Activated CD8-positive, alpha-beta memory T cell treated with anti-CD3 and anti-CD28 coated beads, Interleukin-2, amount 10 ng/mL, durations not matched to agents 7 days and 5 days (primary cell): ENCODE measurements at places on chromosomes 4 and X.

DNA sequence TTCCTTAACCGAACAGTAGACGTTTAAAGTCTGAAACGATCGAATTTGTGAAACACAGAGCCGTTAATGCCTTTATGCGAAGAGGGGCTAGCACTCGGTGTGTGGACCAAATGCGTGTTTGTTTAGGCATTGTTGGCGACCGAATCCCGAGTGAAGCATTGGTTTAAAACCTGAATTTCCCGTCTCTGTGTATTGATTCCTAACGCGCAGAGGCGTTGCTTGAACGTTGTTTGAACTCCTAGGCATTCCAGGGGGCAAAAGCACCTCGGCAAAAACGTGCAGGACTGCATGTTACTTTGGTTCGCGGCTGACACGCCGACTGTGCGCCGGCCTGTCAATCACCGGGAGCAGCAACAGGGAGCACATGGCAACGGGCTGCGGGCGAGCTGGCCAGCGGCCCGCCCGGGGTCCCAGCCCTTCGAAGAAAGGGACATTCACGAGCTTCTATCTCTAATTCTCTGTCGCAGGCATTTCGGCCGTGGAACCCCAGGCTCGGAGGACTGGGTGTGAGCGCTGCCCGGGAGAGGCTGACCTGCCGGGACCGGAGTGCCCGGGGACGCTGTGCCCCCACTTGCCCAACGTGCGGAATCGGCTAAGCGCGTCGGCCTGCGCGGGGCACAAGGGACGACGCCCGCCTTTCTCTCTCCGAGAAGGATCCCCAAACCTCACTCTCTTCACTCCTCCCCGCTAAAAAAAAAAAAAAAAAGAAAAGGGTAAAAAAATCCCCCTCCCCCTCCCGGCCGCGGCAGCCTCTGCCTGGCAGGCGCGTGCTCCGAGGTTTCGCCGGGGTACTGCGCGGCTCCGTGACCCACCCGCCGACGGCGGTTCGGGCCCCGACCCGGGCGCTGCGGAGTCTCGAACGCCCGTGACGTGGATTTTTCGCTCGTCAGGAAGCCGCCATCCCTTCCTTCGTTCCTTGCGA lies 810 bp downstream of the SPRY1 start:
- peak; percentile 75 for DNase-seq

DNA sequence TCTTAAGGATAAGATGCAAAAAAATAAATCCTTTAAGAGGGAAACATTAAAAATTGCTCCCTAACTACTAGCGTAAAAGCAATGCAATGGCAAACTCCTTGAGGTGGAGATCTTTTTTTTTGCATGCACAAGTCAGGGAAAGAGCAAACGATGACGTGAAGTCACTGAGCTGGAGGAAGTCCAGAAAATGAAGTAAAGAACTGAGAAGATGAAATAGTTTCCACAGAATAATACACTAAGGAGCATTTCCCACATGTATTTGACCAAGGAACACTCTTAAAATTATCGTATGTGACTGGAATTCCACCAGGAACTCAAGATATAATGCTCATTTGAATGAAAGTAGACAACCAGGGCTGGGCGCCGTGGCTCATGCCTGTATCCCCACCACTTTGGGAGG lies 21.0 kb upstream of the DOCK11 start:
- DNase-seq = no peak

- no peak for DNase-seq
These were observed 124.2 kb downstream of the GUCY2F start for GRCh38 chrX:109357706-109358105.

GRCh38 chr4:40850496-40850895 lies 100.7 kb downstream of the NSUN7 start:
- DNase-seq = no peak

DNA sequence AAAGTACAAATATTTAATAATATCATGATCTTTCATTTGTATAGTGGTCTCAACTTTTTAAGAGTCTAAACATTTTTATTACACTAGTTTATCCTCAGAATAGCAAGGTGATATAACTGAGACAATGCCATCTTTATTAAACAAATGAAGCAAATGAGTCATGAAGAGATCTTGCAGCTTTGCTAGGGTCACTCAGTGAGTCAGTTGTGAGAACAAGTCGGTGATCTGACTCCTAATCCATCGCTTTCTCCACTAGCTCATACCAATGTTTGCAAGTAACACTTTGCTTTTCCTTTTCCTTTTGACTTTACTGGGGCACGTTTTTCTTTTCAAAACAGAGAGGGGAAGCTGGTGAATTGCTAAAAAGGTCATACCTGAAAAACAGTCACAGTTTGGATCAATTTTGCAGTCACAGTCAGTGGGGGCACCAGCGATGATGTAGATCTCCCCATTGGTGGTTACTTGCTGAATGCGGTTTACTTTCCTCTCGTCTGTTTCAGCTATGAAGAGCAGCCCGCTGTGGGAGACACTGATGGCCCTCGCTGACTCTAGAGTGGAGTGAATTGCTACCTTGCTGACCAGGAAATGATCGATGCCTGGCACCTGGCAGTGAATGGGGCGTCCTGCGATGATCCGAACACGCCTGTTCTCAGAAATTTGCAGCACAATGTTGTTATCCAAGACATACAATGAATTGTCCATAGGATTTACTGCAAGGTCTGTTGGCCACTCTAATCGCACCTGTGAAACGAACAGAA lies 75.7 kb downstream of the SH2D1A start:
- no peak for DNase-seq

GRCh38 chr4:37188100-37188499 lies 56.4 kb upstream of the NWD2 start:
- DNase-seq = no peak

DNA sequence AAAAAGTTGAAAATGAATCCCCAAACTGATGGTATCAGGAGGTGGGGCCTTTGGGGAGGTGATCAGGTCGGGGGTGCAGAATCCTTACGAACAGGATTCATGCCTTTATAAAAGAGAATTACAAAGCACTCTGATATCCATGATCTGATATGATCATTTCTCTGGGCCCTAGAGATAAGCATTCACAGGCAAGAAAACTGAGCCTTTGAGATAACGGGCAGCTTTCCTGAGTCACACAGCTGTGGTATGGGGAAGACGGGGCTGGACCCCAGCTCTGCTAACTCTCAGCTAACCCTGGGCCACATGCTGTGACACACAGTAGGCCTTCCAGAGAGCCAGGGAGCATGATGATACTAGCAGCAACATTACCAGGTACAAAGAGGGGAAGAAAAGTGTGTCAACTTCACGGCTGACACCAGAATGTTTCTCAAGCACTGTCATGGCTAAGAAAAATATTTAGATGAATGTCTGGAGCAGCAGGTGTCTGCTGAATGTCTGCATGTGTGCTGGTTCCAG lies 85.1 kb downstream of the SLC2A9 start:
- no peak for DNase-seq

- DNase-seq = peak; percentile 41
These were observed 31.9 kb downstream of the F8A1 start for GRCh38 chrX:154918060-154918483.

GRCh38 chr4:8685831-8686230 lies 93.3 kb downstream of the CPZ start:
- DNase-seq = no peak

GRCh38 chr4:113094331-113094730 lies 44.9 kb downstream of the ANK2 start:
- no peak for DNase-seq

- no peak for DNase-seq
These were observed 369.3 kb downstream of the DMD start for GRCh38 chrX:32842053-32842452.

- DNase-seq = no peak
These were observed 131.5 kb downstream of the HS3ST1 start for GRCh38 chr4:11297201-11297600.

DNA sequence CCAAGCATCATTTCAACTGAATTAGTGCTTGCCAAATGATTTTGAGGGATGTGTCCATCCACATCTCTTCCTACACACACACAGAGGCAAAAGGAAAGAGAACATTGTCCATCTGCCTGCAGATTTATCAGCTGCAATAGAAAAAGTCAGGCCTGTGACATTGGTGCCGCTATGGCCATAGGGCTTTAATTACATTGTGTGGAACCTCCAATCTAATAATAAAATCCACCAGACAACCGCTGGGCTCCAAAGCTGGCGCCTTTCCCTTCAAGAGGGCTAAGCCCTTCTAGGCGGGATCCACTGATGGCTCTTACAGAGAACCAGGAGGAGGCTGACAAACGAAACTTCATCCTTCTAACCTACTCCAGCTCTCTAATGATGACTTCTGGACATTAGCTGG lies 60.6 kb downstream of the PHOX2B start:
- no peak for DNase-seq

GRCh38 chr4:168878623-168879022 lies 131.4 kb downstream of the CBR4 start:
- no peak for DNase-seq

DNA sequence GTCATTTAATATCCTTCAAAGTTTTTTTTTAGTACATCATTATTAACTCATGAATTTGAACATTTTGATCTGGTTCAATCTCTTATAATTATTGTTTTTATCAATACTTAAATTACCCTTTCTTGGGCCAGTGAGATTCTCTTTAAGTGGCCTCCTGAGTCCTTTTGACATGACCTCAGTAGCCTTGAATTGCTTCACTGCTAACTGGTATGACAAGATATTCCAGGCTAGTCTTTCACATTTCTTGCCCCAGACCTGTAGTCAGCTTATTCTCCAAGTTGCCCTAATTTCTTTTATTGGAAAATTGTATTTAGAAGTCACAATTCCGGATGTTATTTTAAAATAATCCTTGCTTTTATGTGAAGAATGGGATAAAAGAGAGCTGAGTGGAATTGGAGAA lies 35.4 kb upstream of the FBXW7 start:
- DNase-seq = no peak

- DNase-seq = no peak
These were observed 4.4 kb downstream of the PRDM5 start for GRCh38 chr4:120918092-120918491.

DNA sequence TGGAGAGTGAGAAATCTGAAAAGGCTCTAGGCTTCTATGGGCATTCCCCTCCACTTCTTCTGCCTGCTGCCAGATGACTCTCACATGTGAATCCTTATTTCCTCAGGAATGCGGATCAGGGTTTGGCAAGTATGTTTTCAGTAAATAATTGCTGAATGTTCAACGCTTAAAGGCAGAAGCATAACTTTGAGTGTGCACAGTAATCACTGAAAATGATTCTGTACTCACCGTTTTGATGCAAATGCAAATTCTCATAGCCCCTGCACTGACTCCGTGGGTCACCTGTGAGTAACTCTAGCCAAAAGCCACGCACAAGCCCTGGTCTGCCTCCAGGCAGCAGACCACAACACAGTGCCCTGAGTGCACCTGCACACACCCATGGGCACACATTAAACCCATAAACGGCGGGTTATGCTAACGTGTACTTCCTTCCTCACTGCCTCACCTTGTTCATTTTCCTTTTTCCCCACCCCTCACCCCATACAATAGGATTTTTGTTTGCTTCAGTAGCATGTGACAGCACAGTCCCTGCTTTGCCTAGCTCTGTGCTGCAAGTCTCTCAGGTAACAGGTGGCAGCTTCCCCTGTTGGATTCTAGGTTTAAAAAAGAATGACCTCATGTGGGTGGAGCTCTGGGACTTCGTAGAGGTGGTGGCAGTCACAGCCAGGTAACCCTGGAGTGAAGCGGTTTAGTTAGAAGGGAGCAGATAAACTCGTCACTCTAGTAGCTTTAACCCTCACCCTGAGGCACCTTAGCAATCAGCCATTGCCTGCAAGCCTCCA lies at the start of gene ARHGEF38:
Gene ARHGEF38, plus strand, starts transcription at position 656 of the 782 bp plus-strand sequence. CDS start 146 bp downstream, outside the sequence.
- no peak for DNase-seq

- DNase-seq = no peak
These were observed 69.8 kb downstream of the ANXA3 start for GRCh38 chr4:78621395-78621794.

GRCh38 chr4:101356928-101357327 lies 9.6 kb upstream of the PPP3CA start:
- no peak for DNase-seq

DNA sequence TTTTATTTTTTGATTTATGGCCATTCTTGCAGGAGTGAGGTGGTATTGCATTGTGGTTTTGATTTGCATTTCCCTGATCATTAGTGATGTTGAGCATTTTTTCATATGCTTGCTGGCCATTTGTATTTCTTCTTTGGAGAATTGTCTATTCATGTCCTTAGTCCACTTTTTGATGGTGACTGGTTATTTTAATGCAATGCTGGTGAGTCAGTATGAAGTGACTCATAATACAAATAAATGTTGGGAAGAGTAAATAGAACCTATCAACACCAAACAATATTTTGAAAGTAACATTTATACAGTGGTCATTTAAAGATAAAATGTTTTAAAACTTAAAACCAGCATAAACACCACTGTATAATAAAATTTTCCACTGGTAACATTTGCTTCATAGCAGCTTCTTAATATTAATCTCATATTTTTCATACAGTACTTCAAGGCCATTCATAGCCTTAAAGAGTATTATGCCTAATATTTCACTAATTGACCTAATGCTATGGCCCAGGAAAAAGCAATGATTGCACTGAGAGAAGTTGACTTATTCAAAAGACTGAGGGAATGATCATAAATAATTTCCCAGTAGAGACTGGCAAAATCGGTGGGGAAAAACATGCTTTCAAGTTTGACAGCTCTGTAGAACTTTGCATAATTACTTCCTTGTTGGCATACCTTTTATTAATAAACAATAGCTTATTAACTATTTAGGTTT lies 33.9 kb downstream of the CASK start:
- DNase-seq = no peak

- peak; percentile 47 for DNase-seq
These were observed 75.1 kb downstream of the CEP44 start for GRCh38 chr4:174358829-174359228.

DNA sequence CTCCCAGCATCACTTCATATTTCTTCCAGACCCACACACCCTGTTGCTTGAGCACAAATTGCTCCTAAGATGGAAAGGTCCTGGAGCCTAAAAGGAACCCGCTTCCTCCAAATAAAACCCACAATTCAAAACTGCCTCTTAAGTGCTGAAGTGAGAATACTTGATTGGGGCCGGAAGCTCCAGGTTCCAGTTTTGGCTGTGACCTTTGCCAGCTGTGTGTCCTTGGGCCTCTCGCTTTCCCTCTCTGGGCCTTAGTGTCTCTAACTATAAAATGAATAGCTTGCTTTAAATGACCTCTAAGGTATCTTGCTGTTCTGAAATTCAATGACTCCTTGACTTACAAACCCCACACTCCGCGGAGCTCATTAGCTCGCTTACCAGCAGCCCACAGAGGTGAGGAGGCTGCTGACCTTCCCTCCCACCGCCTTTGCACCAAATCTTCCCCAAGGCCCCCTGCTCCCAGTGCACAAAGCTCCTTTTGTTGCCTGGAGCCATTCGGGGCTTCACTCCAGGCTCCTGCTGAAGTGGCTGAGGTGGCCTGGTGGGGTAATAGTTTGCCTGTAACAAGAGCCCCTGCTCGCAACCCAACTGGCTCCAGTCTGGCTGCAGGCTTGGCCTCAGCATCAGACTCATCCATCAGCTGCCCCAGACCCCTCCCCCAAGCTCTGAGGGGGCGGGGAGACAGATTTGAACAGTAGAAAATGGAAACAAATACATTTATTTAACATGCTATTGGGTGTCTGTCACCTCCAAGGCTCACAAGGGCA lies 21.8 kb downstream of the STARD8 start:
- DNase-seq = no peak

GRCh38 chr4:20645236-20645635 lies 55.0 kb upstream of the PACRGL start:
- DNase-seq = no peak

GRCh38 chrX:152915541-152916241 lies 17.8 kb downstream of the ZNF185 start:
- no peak for DNase-seq
